Stimulated activated naive CD4-positive, alpha-beta T cell treated with Interleukin-2 at 50 U/mL for 16 hours (primary cell): ENCODE measurements at places on chromosomes 1 and 21.

DNA sequence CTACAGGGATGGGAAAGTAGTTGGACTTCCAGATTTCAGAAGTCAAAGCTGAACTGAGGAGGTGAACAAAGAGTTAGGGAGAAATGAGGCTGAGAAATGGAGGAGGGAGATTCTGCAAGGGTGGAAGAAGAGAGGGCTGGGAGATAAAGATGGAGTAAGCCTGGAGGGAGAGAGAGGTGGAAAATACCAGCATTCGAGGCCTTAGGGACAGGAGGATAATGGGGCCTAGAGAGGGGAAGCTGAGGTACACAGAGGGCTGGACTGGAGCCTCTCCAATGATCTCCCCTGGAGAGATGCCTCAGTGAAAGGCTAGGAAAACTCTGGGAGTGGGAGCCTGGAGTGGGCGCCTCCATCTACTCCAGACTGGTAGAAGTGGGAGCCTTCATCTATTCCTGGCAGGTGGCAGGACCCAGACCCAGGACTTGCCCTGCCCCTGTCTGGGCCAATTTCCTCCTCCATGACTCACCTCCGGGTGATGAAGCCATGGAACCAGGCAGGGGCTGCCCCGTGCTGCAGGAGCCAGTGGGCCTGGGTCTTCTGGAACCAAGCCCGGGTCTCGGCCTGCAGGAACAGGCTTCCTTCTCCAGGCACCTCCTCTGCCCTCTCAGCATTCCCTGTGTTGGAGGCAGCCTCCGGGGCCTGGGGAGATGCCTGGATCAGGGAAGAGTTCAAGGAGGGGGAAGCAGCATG lies 1.9 kb downstream of the SH2D2A start:
- peak; percentile 43 for DNase-seq

- no peak for DNase-seq
Measured at GRCh38 chr1:206502403-206502802, 4.9 kb upstream of the RASSF5 start.

- no peak for DNase-seq
Measured at GRCh38 chr1:214364786-214365295, 83.9 kb downstream of the SMYD2 start.

DNA sequence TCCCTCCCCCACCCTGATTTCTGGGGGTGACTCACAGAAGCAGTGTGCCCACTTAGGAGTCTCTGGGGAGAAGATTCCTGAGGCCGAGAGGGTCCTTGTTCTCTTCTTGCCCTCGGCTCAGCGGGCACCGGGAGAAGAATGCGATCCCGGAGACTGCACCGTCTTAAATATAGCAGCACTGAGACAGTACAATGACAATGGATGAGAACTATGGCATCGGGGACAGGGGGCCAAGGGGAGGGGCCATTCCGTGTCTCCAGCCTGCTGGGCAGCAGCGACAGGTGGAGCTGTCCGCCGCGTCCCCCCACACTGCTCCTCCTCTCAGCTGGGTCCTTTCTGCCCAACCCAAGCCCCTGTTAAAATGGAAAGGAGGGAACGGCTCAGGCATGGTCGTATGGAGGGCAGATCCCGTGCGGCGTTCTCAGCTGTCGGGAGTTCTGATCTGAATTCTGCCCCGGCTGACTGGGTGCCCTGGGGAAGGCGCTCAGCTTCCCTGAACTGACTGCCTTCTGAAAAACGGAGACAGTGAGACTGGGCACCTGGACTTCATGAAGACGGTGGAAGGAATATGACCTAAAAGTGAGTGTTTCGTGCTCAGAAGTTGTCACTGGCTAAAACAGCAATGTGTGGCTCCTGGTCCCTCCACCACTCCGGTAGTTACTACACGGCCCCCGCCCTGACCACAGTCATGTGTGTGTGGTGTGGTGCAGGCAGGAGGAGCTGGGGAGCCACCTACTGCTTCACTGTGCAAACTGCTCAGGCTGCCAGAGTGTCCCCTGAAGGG lies at the start of gene MYOM3:
Gene MYOM3, minus strand, starts transcription at position 140 of the 784 bp plus-strand sequence. CDS start 3,499 bp downstream, outside the sequence.
- peak; percentile 42 for DNase-seq

DNA sequence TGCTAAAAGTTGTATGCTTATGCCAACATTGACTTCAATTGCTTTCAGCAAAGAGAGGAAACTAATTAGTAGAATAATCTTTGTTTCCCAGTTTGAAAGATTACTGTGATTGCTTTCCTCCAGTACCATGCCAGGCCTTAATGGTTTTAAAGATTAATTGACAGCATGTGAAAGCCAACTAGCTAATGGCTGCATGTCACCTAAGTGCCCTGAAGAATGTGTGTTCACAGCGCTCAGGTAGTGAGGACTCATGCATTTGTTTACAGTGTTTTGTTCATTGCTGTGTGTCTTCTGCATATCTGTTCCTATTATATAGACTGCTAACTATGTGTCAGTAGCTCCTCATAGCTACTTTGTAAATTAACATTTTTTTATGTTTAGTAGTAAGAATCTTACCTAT lies 335.6 kb downstream of the LRRIQ3 start:
- no peak for DNase-seq

GRCh38 chr1:181159451-181160140 lies 71.1 kb downstream of the IER5 start:
- DNase-seq: peak; percentile 42

- DNase-seq: no peak
Measured at GRCh38 chr1:248825136-248825535, 579 bp downstream of the SH3BP5L start.

DNA sequence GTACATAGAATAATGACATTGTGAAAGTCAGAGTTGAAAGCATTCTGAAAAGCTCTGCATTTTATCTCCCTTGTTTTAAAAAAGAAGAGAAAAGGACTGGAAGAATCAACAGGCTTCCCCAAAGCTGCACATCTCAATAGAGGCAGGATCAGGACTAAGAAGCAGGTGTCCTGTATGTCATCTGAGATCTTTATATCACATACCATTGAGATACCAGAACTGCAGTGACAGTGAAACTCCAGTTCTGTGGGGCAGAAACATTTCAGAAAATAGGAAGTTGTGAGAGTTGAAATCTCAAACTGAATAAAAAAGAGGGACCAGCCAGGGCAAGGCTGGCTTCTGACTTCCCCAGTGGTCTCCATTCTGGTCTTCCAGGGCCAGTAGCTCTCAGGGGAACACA lies 33.0 kb upstream of the SH2D1B start:
- no peak for DNase-seq

- DNase-seq: no peak
Measured at GRCh38 chr1:202311875-202312635, 29.7 kb downstream of the UBE2T start.

GRCh38 chr1:100627936-100628335 lies 90.0 kb downstream of the GPR88 start:
- DNase-seq: no peak

- DNase-seq: peak; percentile 30
Measured at GRCh38 chr1:205484985-205485967, 19.2 kb upstream of the CDK18 start.

DNA sequence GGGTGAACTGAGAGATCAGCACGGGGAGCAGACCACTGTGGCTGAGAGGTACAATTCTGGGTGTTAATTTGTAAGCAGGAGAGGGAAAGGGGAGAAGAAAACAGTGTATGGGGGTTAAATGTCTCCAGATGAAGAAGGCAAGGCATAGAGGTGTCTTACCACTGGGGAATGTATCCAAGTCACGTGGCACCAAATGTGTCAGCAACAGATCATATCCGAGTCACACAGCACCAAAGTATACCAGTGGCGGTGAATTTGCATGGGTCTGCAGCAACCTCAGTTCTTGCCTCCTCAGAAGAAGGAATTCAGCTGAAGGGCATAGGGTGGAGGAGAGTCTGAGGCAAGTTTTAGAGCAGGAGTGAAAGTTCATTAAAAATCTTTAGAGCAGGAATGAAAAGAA lies 21.2 kb upstream of the SYCP1 start:
- DNase-seq: no peak

GRCh38 chr1:228835911-228836310 lies 100.6 kb downstream of the RHOU start:
- no peak for DNase-seq

DNA sequence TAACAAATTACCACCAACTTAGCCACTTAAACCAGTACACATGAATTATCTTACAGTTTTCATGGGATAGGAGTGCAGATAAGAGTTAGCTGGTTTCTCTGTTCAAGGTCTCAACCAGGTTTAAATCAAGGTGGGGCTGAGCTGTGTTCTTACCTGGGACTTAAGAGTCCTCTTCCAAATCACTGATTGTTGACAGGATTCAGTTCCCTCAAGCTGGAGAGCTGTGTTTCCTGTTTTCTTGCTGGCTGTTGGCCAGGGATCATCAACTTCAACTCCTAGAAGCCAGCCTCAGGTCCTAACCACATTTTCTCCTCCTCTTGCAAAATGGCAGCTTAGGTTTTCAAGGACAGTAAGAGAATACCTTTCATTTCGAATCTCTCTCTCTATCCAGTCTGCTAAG lies 123.8 kb upstream of the CHRM3 start:
- DNase-seq: no peak

DNA sequence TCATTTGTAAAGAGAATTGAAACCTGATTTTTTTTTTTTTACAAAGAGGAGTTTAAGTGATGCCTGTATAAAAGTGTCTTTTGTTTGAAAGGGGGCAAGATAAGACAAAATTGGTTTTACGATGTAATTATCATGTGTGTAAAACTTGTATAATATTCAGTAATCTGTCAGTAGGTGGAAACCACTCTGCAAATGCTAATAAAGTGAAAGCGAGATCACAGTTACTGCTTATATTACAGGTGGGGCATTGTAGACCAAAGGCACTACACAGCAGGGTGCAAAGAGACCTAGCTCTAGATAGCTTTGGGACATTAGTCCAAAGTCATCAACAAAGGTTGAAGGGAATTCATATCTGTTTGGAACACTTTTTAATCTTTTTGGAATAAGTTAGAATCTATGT lies 174.2 kb downstream of the LHX8 start:
- DNase-seq: no peak

DNA sequence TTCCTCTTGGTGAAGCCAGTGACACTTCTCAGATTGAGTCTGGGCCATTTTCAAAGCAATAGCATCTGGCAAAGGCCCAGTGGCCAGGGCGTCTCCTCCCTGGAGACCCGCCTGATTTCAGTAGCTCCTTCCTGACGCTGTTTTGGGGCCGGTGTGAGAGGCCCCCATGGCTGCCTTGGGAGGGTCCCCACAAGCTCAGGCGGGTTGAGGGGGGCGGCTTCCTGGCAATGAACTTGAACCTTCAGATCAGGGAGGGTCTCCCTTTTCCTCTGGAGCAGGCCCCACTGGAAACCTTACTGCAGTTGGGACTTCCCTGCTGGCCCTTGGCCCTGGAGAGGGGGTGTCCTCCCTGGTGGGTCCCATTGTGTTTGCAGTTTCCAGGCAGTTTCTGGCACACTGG lies 121.2 kb downstream of the CRYAA start:
- no peak for DNase-seq

DNA sequence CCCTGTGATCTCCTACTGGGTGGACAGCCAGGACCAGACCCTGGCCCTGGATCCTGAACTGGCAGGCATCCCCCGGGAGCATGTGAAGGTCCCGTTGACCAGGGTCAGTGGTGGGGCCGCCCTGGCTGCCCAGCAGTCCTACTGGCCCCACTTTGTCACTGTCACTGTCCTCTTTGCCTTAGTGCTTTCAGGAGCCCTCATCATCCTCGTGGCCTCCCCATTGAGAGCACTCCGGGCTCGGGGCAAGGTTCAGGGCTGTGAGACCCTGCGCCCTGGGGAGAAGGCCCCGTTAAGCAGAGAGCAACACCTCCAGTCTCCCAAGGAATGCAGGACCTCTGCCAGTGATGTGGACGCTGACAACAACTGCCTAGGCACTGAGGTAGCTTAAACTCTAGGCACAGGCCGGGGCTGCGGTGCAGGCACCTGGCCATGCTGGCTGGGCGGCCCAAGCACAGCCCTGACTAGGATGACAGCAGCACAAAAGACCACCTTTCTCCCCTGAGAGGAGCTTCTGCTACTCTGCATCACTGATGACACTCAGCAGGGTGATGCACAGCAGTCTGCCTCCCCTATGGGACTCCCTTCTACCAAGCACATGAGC lies 17.2 kb upstream of the SLC25A44 start:
- no peak for DNase-seq

GRCh38 chr1:167344112-167344511 lies 123.4 kb downstream of the POU2F1 start:
- no peak for DNase-seq

GRCh38 chr1:10834770-10835412 lies 38.4 kb upstream of the CASZ1 start:
- no peak for DNase-seq

DNA sequence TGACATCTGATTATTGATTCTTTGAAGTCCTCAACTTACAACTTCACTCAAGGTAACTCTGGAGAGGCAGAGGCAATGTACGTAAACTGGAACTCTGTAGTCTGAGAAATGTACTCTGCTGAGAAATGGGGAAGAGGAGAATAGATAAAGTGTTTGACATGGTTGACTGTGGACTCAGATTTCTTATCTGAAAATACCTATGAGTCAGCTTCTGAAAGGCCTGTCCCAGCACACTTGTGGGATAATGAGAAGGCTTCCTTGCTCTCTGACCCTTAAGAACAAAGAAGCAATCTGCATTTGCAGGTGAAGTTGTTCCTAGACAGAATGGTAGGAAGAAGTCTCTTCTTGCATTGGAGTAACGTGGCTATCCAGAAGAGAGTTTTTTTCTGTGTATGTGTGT lies 1573.5 kb downstream of the BRINP3 start:
- no peak for DNase-seq

GRCh38 chr1:108505763-108506070 lies 54.2 kb upstream of the EEIG2 start:
- DNase-seq: no peak

DNA sequence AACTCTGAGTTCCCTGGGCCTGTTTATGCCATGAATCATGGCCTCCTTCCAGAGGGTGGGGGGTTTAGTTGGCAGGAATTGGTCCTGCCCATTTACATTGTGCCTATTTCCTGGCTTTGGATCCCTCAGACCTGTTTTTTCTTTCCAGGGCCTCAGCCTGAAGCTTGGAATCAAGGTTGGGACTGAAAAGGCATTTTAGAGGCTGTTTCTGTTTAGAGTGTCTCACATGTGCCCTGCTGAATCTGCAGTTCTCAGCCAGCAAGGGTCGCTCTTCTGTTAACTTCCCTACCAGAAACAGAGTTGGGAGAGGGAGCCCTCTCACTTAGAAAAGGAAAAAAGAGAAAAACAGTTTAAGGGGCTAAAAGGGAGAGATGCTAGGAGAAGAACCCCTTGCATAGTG lies 191.1 kb downstream of the PTPRC start:
- no peak for DNase-seq

DNA sequence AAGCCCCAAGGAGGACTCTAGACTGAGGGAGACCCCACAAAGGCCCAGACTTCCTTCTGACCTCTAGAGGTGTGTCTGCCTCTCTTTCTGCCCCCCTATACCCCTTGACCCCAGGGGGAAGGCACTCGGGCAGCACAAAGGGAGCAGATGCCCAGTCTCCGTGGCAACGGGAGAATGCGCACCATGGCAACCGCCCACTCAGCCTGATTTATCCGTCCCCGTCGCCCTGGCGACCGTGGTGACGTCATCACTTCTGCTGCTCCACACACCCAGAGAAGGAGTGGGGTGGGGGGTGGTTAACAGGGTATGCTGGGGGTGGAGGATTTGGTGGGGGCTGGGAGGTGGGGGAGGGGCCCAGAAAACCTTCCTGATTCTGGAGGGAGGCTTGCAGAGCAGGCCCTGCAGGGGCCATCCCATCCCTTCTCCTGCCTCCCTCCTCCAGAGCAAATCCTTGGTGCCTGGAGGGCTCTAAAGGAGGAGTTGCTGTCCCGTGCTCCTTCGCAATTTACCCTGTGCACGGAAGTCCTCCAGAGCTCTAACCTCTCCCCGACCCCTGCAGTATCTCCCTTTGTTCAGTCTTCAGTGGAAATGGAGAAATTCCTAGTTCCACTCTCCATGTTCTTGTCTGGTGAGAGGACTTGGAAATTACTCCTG lies 6.3 kb downstream of the CELF3 start:
- DNase-seq: peak; percentile 28
